NCI-H1417 treated with DMSO at 0.1 percent for 48 hours (cell line): ENCODE measurements at places on chromosomes 7 and 10.

DNA sequence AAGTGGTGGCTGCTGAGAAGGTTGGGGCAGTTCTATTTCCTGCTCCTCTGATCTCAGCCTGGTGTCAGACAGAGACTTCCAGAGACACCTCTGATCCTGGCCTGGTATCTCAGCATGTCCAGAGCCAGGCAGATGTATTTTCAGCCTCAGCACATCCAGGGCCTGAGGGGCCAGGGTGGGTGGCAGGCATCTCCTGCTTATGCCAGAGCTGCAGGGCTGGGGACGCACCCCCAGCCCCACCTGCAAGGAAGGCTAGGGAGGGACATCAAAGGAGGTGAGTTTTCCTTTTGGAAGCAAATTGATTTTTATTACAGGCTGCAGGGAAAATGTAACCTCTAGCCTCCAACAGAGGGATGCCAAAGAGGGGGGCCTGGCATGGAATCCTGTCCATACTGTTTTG is 36.7 kb downstream of the CFAP46 start:
- DNase-seq, result no peak

DNA sequence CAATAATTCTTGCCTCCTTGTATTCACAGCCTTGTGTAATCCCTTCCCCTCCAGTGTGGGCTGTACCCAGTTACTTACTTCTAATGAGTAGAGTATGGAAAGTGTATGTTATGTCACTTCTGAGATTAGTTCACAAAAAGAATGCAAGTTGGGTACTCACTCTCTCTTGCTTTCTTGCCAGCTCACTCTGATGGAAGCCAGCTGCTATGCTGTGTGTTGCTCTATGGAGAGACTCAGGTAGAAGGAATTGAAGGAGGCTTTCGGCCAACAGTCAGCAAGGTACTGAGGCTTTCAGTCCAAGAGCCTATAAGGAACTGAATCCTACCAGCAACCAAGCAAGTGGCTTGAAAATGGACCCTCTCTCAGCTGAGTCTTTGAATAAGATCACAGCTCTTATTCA is 9.7 kb upstream of the BICC1 start:
- DNase-seq, result no peak

DNA sequence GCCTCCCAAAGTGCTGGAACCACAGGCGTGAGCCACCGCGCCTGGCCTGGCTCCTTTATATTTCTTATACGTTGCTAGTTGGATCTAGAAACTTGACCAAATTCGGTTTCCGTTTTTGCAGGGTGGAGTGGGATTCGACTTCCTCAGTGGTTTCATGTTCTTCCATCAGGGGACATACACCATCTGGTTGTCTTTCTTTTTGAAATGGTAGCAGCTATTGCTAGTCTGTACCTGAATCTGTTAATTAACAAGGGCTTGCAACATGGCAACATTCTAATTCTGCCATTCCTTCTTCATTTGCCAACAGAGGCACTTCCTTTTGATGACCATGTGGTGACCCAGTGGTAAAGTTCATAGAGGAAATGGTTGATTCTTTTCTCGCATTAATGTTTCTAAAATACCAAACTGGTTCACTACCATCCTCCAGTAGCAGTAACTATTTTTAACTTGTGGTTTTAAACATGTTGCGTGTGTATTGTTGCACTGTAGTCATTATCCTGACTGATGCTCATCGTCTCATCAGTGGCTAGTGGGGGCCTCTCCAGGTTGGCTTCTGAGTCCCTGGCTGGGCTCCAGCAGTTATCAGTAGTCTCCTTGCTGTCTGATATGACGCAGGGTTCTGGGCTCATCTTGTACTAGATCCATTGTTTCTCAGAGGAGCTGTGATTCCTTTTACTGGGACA is 159.2 kb downstream of the RGS10 start:
- DNase-seq, result no peak

DNA sequence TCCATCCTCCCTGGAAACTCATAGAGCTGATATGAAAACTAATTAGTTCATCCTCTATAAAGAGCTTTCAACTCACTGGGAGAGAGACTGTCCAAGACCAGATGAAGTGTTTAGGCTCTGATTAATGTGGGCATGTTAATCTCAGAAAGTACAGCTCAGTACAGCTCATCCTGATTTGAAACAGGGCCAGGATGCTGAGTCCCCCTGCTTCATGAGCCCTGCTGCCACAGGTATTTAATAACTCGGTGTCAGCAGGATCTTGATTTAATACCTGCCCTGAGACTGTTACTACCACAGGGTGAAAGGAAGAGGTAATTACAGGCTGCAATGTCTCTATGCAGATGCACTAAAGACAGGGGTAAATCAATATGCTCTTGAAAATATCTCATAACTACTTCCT is 10.8 kb downstream of the LMOD2 start:
- DNase-seq, result peak; percentile 29

- DNase-seq, result no peak
These were observed 161.8 kb downstream of the NRF1 start for GRCh38 chr7:129773328-129773731.

- DNase-seq, result no peak
These were observed 30.7 kb downstream of the ST8SIA6 start for GRCh38 chr10:17423632-17424186.

DNA sequence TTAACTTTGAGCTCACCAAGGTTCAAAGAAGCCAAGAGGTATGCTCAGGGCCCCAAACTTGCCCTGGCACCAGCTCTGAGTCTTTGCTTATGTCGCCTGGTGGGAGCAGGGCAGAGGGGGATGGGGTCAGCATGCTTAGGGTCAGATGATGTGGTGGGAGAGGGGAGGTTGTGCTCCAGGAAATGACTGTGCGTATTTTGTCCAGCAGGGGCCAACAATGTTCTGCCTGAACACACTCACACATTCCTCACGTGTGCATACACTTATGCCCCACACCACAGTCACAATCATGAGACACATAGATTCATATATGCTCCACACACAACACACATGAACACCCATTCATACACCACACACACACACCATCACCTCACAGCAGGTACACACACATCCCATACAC is 4.4 kb upstream of the RAMP3 start:
- no peak for DNase-seq

DNA sequence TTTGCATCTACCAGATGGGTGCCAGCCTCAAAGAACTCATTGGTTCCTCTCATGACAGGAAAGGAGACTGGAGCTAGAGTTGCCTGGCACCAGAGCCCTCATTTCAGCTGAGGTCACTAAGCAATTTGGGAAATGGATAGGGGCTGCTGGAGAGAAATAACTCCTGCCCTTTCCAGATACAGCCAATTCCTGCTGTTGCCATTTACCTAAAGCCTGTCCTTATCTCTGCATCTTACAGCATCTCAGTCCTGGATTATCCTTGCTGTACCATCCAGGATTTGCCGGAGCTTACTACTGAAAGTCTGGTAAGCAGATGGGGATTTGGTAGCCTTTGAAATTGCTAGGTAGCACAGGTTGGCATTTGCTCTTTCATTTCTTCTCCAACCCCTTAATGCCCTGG is 31.9 kb upstream of the SMKR1 start:
- no peak for DNase-seq

GRCh38 chr7:150866932-150867564 is 14.7 kb downstream of the AOC1 start:
- no peak for DNase-seq

DNA sequence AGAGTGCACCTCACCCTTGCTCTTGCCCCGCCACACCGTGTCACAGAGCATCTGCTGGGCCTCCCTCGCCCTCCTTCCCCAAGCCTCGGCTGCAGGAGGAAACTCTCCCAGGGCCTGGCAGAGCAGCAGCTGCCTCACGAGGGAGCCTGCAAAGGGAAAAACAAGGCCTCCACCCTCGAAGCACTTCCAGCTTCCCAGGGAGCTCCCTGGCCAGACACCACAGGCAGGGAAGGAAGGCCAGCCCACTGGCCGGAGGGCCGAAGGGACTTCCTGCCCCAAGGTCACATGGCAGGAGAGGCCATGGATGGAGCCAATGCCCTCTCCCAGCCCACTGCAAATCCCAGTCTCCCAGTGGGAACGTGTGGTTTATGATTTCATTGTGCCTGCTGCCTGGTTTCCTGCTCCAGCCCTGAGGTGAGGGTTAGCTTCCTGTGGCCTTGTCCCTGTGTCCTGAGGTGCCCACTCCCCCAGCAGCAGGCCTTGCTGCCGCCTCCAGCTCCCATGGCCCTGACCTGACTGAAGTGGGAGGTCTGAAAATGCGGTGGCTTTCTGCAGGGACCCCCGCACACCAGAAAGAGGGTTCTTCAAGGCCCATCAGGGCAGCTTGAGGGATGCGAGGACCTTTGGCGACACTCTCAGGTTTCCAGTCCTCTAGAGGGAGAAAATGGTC is 100.5 kb upstream of the PPIF start:
- DNase-seq, result no peak

DNA sequence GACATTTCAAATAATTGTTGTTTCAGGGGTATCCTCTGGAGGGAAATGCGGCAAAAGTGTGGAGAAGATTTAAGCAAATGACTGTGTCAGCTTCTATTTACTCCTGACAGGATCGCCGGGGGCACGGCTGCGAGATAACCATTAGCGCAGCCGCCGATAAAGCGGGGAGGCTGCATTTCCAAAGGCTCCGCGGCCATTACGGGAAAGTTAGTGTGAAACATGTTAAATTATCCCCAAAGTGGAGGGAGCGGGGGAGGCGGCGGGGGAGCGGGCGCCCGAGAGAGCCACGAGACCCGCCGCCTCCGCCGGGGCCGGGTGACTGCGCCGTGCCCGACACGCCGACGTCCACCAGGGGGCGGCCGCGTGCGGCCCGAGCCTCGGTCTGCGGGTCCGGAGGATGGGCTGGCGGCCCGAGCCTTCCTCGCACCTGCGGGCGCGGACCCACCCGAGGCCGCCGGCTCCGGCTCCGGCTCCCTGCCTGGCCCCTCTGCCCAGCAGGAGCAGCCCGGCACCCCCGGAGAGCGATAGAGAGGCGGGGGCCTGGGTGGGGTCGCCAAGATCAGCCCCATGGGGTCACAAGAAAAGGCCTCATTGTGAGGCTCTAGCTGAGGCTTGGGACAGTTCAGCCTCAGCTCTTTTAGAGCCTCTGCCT is 74.4 kb upstream of the PAX2 start:
- no peak for DNase-seq

DNA sequence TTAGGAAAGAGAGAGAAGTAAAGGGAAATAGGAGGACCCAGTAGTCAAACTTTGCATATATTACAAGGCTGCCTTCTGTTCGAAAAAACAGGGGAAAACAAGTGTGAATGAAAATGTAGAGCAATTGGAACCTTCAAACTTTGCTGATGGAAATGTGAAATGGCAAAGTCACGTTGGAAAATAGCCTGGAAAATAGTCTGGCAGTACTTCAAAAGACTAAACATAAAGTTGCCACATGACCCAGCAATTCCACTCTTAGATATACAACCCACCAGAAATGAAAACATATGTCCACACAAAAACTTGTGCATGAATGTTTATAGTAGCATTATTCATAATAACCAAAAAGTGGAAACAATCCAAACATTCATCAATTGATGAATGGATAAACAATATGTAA is 78.6 kb upstream of the IFRD1 start:
- DNase-seq, result no peak

DNA sequence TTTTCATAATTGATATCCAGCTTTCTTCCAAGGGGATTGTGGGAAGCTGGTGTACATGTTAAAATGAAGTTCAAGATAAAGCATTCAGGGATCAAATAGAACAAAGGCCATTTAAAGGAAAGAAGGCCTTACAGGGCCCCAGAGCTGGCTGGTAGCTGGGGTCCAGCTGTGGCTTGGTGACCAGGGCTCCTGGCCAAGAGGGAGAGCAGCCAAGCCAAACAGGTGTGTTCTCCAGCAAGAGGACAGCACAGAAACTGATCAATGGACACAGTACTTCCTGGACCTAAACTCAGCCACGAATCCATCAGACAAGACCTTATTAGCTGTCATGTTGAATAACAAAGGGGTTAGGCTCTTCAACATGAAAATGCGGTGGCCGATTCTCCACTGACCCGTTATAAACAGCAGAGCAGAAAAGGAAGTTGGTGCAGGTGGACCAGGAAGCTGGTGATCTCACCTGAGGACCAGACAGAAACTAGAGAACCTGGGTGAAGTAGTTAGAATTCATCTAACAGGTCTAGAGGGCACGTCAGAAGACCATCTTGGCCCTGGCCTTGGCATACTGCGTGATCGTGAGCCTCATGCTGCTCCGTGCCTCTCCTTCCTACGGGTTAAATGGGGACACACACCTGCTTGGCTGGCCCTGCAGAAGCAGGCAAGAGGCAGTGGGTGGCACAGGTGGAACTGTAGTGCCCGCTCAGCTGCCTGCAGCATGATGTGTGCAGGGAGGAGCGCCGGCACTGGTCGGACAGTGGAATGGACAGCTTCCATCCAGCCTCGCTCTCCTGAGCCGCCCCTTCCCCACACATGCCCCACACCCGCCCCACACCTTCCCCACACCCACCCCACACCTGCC is 53.8 kb downstream of the PARP12 start:
- no peak for DNase-seq

DNA sequence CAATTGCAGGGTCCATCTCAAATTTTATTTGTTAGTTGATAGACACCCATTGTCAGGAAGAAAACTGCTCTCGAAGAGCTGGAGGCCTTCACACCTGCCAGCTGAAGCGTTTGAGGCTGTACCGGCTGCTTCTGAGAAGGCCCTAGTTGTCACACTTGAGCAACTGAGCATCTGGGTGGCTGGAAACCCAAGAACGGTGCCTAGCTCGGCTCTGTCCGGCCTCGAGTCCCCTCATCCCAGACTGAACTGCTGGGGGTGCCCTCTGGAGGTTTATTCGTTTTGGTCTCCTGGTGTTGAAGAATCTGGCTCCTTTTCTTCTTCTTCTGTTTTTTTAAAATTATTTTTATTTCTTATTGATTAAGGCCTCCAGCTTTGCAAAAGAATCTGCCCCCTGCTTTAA is 59.3 kb upstream of the EXOC6 start:
- no peak for DNase-seq

DNA sequence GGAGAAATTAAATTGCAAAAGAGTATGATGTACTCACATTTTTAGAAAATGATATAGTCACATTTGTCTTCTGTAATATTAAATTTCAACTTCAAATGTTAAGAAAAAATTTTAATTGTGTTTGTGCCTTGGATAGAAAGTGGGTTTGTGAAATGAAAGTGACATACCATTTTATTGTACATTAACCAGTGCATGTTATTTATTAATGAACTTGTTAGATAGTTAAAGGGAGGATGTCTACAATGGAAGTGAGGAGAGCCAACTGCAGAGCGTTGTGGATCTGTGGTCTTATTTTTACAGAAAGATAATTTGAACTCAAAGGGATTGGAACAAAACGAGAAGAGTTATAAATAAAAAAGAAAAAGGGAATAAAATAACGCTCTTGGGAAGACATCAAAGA is 291.7 kb downstream of the ARL4A start:
- no peak for DNase-seq

- no peak for DNase-seq
These were observed 579.7 kb upstream of the DPP6 start for GRCh38 chr7:153472516-153472915.

GRCh38 chr7:153399554-153399940 is 640.0 kb downstream of the ACTR3B start:
- no peak for DNase-seq

GRCh38 chr10:71765176-71765904 is 8.0 kb downstream of the VSIR start:
- DNase-seq, result no peak

DNA sequence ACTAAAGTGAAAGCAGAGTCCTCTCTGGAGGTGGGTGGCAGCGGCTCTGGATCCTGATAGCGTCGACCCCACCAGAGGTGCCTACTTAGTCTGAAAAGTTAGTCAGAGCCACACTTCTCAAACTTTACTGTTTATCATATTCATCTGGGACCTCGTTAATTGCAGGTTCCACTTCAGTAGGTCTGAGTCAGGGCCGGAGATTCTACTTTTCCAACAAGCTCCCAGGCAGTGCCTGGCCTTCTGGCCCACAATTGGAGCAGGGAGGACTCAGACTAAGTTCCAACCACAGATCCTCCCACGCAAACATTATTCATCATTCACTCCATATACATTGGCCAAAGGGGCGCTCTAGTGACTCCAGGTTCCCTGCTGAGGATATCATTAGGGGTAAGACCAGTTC is 78.1 kb downstream of the VSTM4 start:
- DNase-seq, result no peak
